Activated CD4-positive, alpha-beta T cell treated with anti-CD3 and anti-CD28 coated beads, Interleukin-2, amount 10 ng/mL, durations not matched to agents 24 days and 14 days (primary cell): ENCODE measurements at places on chromosomes 16 and 17. TPM values are rescaled to one million over a fixed set of nuclear protein-coding genes. Genes with fewer than 3 reads are reported as not detected.

SLC43A2 gene
- total RNA-seq: 2.8 and 3.4 TPM in 2 replicates

- H3K27ac ChIP-seq: no peak overlapping the region
- H3K36me3 ChIP-seq: peaks cover 43% of the 10 kb centered on the region
- no peaks in the 10 kb centered on the region for H3K27me3 ChIP-seq
- no peak for DNase-seq
Observed at GRCh38 chr17:63649813-63650212, 27.6 kb downstream of the MAP3K3 start.

SPATA22 gene
- not detected in 2 replicates for total RNA-seq

DNA sequence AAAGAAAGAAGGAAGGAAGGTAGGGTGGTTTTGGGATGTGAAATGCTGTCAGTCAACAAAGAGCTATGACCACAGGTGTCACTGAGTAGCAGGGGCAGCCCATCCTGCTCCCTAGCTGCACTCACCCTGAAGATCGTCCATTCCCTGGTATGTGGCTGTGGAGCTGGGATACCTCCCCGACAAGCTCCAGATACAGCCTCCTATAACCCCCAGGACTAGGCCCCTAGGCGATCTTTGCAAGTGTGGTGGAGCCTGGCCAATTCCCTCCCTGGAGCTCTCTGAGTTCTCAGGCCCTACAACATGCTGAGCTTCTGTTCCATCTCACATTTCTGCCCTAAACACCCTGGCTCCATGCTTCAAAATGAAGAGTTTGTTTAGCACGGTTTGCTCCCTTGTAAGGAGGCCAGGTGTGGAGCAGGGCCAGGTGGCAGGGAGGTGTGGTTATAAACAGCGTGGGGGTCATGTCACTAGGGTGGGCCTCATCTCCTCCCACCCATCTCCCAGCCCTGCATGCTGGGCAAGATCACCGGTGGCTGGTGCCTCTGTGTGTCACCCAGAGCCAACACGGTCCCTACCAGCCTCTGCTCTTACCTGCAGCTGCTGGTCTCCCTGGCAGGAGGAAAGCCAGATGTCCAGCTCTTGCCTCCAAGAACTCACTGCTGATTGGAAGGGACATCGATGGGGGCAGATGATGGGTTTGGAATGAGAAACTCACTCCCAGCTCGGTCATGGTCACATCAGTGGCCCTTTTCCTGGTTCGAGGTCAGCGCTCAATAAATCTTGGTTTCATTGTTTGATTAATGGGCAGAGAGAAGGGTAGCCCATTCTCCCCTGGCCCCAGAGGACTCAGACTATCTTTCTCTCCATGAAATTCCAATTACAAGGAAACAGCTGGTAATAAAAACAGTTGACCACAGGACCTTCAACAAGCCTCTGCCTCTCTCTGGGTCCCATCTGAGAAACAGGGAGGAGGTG, 511.0 kb upstream of the CDH5 start:
- H3K4me3 ChIP-seq: no peak overlapping the region
- H3K4me1 ChIP-seq: no peaks in the 10 kb centered on the region
- H3K27me3 ChIP-seq: no peaks in the 10 kb centered on the region
- no peak overlapping the region for H3K27ac ChIP-seq

DNA sequence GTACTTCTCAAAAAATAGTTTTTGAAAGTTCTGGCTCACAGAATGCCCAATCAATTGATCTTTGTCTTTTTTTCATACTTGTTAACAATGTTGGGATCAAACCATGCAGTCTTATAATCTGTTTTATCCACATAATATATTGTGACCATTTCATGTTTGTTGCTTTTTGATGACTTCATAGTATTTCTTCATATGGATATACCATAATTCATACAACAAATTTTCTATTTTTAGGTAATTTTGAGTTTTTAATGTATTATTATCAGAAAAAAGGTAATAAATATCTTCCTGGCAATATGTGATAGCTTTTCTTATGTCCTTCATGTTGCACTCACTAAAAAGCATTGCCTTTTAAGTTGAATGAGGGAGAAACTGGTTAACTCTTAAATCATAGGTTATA, 44.8 kb downstream of the TBC1D26 start:
- H3K4me1 ChIP-seq: no peaks in the 10 kb centered on the region
- H3K27me3 ChIP-seq: peaks cover 20% of the 10 kb centered on the region
- no peak overlapping the region for H3K27ac ChIP-seq
- DNase-seq: no peak

- no peaks in the 10 kb centered on the region for H3K4me1 ChIP-seq
- H3K27ac ChIP-seq: no peak overlapping the region
- peaks cover 66% of the 10 kb centered on the region for H3K36me3 ChIP-seq
- no peak for DNase-seq
- H3K27me3 ChIP-seq: no peaks in the 10 kb centered on the region
Observed at GRCh38 chr17:77205396-77206125, 64.8 kb downstream of the SEC14L1 start.

GRCh38 chr17:49979748-49980479, 10.9 kb downstream of the DLX4 start:
- peaks cover 53% of the 10 kb centered on the region for H3K27me3 ChIP-seq
- no peaks in the 10 kb centered on the region for H3K4me1 ChIP-seq
- H3K27ac ChIP-seq: no peak overlapping the region
- no peak overlapping the region for H3K4me3 ChIP-seq
- H3K36me3 ChIP-seq: no peaks in the 10 kb centered on the region
